ENCODE measurements at places on chromosomes 1 and 21.

GRCh38 chr1:76463849-76464248 lies 389.3 kb downstream of the ST6GALNAC3 start:
- peak; percentile 16 for DNase-seq

GRCh38 chr1:185526344-185527307 lies 207.6 kb upstream of the HMCN1 start:
- DNase-seq: no peak

DNA sequence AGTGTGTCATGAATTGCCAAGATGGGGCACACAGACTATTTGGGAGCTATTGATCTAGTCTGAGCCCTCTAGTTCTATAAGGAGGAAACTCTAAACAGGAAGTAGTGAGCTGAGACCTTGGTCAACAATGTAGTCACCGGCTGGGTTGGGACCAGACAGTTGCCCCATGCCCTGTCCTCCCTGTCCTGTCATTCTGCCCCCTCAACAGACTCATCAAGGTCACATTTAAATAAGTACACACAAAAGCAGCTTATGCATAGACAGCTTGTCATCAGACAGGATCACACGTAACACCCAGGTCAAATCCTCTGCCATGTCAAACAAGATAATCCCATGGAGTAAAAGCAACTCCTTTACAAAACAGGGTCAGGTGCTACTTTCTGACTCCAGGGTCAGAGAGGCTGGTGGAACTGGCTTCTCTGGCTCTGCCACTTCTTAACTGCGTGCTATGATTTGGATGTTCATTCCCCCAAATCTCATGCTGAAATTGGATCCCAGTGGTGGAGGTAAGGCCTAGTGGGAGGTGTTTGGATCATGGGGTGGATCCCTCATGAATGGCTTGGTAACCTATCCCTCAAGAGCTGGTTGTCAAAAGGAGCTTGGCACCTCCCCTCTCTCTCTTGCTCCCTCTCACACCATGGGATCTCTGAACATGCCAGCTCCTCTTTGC lies 128.9 kb downstream of the HIVEP3 start:
- DNase-seq: no peak

DNA sequence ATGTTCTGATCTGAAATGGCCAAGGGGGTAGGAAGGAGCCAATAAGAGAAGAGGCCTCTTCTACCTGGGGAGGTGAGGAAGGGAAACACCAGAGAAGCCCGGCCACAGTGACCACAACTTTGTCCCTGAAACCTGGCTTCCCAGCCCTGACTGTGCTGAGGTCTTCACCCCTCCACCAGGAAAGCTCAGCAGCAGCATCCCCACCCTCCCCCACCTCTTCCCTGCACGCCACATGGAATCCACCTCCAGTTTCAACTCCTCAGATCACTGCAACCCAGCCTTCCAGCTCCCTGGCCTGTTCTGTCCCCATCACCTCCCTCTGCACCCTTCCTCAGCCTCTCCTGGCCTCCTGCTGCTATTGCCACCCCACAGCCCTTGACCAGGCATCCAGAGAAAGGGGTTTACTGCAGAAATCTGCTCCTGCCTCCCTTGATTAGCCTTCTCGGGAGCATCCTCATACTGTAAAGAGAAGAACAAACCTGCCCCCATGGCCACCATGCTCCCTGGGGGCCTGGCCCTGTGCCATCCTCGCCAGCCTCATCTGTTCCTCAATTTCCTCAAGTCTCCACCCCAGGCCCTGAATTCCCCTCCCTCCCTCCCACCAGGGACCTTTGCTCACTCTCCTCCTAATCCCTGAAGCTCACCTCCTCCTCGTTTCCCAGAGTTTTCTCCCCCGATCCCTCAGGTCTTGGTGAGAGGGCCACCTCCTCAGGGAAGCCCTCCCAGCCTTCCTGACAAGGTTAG lies 450.9 kb downstream of the MATN1 start:
- no peak for DNase-seq

DNA sequence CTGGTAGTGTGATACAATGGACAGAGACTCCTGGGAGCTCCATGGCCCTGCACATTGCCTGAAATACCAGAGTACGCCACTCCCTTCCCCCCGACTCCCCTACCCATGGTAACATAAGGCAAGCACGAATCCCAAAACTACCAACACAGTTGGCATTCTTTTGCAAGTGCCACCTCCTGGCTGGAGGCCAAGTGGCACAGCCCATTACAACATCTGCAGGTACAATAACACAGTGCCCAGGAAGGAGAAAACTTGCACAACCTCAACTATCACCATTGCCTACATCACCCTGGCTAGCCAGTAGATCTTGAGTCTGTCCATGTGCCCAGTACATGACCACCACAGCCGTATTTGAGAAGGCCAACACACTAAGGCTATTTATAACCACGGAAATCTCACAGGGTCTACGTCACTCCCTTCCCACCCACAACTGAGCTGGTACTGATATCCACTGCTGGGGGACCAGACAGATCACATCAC lies 11.7 kb downstream of the ADAMTS1 start:
- DNase-seq: no peak

DNA sequence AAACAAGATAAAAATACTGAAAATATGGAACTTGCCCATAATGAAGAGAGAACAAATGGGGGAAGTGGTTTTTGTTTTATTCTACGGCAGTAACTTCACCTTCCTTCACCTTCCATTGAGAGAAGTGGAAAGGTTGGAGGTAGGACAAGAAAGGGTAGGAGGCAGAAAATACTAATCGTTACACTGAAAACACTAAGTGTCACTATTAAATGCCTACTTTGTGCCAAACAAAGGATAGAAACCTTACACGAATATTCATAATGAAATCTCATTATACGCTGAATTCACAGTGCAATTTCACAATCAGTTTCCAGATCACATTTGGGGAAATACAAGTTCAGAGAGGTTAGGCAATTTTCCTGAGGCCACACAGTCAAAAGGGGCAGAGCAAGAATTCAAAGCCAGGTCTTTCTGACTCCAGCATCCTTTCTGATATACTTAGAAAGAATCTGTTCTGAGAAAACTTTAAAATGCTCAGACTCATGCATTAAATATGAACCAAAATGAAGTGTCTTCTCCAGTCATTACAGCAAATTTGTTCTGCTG lies 3.0 kb downstream of the TIAM1 start:
- peak; percentile 79 for DNase-seq

GRCh38 chr1:234772345-234773147 lies 162.6 kb upstream of the IRF2BP2 start:
- peak; percentile 97 for DNase-seq

GRCh38 chr1:45409276-45409675 lies 69.0 kb upstream of the MUTYH start:
- peak; percentile 23 for DNase-seq

DNA sequence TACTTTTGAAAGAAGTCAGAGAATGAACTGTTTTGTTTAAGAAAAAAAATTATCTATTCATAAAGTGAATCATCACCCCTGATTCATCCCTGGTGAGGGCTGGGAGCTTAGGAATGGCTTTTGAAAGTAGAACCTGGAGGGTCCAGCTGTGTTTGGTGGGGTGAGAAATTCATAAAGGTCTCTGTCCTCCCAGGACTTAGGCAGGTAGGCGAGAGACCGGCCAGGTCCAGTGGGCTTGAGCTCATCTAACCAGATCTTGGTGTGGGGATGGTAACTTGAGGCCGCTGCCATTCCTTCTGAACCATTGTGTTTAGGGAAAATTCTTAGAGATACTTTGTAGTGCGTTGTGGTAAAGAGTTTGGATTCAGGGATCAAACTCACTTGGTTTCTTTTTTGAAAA lies 156.8 kb upstream of the TNR start:
- DNase-seq: no peak

DNA sequence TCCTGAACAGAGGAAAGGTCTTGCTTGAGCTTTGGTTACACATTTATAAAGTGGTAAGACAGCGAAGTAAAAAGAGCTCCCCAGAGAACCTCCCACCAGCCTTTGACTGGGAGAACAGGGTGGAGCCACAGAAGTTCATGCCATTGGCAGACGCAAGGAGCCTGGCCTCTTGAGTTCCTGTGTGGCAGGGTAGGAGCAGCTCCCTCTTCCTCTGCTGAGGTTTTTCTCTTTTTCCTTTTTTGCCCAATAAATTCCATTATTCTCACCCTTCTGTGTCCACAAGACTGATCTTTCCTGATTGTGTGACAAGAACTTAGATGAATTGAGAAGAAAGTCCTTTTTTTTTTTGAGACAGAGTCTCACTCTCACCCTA lies 4.3 kb downstream of the THEM4 start:
- DNase-seq: peak; percentile 77

- no peak for DNase-seq
These were observed 16.1 kb downstream of the PRR9 start for GRCh38 chr1:153233448-153233847.

DNA sequence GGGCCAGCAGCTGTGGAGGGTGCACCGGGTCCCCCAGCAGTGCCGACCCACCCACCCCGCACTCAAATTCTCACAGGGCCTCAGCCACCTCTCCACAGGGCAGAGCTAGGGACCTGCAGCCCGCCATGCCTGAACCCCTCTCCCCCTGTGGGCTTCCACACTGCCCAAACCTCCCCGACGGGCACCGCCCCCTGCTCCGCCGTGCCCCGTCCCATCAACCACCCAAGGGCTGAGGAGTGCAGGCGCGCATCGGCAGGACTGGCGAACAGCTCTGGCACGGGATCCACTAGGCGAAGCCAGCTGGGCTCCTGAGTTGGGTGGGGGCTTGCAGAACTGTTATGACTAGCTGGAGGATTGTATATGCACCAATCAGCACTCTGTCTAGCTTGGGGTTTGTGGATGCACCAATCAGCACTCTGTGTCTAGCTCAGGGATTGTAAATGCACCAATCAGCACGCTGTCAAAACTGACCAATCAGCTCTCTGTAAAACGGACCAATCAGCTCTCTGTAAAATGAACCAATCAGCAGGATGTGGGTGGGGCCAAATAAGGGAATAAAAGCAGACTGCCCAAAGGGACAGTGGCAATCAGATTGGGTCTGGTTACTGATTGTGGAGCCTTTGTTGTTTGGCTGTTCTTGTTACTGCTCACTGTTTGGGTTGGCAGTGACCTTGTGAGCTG lies 12.4 kb upstream of the RCAN3 start:
- no peak for DNase-seq

GRCh38 chr1:216005916-216006315 lies 417.3 kb downstream of the USH2A start:
- no peak for DNase-seq

DNA sequence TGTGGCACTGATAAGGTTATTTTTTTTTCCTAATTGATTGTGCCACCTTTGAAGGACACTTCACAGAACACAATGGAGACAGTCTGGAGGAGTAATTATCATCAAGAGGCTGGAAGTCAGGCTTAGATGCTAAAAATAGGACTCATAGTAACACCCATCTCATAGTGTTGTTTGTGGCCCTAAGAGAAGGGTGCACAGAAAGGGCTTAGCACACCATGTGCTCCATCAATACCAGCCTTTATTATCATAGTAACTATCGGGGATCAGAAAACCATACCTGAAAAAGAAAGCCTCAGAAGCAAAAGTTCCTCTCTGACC lies 11.9 kb downstream of the NIPAL3 start:
- no peak for DNase-seq

GRCh38 chr1:95282518-95282895 lies 48.5 kb downstream of the RWDD3 start:
- no peak for DNase-seq

DNA sequence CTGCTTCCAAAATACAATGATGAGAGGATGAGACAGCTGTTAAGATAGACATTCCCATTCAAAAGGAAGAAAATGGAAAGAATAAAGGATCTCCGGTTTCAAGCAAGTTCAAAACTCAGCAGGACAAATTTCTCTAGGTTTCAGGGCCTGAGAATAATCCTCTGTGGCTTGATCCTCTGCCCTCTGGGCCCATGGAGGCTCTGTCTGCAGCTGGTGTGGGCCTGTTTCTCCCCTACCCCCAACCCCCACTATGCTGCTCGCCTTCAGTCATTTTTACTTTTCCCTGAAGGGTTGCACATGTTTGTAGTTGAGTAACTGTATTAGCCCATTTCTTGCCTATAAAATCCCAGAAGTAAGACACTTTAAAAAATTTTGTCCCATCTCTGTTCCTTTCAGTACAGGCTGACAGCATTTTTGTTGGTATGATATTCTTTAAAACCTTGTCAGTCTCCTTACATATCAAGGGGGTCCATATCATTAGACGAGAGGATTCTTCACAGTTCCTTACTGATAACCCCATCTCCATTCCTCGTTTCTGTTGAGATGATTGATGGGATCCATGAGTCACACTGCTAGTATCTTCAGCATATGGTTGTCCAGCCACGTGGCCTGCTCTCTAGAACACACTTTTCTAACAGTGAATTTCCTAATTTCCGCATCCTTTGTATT lies 10.5 kb downstream of the ZMYM4 start:
- no peak for DNase-seq

DNA sequence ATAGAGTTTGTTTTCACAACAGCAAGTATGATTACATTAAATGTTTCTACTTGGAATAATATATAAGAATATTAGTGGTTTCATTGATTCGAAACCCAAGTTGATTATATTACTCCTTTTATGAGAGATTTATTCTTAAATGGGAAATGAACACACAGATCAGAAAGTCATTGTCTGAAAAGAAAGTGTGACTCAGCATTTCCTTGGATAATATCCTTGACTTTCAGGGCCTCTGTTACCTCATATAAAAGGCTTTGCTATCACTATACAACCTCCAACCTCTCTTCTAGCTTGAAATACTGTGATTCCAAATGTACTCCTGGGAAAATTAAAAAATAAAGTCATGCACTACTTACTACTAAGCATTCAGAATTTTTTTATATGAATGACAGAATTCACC lies 295.3 kb upstream of the LYPLAL1 start:
- no peak for DNase-seq

- no peak for DNase-seq
These were observed 26.2 kb downstream of the ERI3 start for GRCh38 chr1:44328671-44329416.

DNA sequence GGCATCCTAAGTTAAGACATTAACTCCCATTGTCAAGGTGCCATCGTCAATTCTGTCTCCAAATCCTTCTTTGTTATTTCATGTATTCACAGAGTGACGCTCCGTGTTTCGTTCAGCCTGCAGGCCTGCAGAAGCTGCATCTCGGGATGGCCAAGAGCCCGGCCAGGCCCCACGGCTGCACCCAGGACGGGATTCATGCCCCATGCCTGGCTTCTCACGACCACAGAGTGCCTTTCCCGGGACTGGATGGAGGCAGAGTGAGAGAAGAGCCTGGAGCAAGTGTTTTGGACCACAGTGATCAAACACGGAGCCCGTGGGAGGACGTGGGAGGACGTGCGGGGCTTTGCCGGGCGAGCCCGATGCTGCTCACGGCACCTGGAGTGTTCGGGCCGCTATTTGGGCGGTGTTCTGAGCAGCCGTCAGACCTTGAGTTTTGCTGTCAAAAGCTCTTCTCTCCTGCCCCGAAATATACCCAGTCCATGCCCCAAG lies 56.8 kb downstream of the COL6A1 start:
- DNase-seq: no peak

- DNase-seq: no peak
These were observed 161.2 kb upstream of the NFIA start for GRCh38 chr1:60921175-60921574.

GRCh38 chr1:227736814-227737432 lies 1.7 kb downstream of the SNAP47 start:
- DNase-seq: no peak

DNA sequence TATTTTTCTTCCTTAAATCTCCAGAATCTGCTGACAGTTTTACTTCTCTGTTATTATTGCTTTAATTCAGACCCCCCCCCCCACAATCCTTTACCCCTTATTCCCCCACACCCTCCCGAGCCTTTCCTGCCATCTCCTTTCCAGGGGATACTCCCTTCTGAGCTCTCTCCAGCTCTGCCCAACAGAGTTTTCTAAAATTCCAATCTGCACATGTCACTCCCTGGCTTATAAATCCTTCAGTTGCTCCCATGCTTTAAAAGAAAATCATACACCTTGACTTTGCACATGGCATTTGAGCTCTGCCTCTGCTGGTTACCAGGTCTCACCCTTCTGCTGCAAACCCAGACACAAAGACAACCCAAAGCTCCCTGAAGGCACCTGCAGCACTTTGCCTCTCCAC lies 11.7 kb upstream of the EPS8L3 start:
- no peak for DNase-seq
